Activated B cell treated with CpG ODN at 0.5 μM for 24 hours (primary cell): ENCODE measurements at places on chromosomes 5 and 9.

DNA sequence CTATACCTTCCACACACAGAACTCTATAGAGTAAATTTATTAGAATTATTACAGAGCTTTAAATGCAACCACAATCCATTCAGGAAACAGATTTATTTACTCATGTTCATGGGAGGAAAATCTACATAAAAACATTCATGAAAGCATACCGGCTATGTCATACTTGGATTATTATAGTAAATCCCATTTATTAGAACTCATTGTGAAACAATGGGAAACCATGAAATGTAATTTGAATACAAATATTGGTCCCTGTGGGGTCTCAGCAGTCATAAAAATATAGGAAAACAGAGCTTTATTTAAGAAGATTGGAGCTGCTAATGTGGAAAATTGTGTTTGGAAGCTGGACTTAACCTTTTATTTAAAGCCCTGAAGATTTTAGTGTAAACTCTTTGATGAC lies 80.7 kb downstream of the HAPLN1 start:
- no peak for DNase-seq

GRCh38 chr9:79433703-79434102 lies 138.1 kb upstream of the TLE4 start:
- DNase-seq = no peak

DNA sequence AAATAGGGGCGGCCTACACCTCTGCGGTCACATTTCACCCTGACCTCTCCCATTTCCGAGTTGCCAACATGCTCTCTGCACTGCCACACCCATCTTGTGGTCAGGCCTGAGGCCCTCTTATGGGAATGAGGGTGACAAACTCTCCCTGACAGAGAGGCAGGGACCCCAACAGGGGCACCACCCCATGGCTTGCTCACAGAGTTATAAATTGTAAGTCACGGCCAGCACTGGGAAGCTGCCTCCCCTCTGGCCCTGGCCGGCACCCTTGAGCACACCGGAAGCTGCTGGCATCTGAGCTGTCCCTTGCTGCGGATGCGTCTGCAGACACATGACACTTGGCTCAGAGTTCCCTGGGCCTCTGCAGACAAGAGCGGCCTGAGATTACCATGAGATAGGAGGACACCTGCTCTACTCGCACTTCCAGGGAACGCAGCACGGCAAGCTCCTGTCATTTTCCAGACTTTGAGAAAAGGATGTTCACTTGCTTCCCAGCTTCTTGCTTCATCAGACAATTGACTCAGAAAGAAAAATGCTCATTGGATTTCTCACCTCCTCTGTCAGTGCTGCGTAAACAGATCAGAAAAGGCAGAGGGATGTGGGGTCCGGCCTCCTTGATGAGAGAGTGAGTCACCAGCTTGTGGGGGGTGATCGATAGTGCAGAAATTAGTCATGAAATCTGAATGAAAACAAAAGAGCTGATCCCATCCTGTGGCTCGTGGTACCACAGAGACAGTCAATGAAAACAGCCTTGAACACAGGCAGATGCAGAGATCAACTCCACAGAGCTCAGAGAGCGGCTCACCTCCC lies 269.8 kb downstream of the SYK start:
- DNase-seq = no peak

DNA sequence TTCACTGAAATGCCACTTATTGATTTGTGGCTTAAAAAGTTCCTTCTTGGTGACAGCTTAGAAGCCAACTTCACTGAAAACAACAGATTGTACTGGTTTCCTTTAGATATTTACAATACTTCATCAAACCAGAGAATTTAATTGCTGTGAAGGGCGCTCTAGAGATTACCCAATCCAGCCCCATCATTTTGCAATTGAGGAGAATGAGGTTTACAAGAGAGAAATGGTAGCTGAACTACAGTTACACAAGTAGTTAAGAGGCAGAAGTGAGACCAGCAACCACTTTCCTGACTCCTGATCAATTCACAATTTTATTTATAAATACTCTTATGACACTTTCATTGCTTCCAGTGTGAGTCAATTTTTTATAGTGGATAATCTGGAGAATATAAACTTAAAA lies 103.5 kb upstream of the APC start:
- DNase-seq = no peak

DNA sequence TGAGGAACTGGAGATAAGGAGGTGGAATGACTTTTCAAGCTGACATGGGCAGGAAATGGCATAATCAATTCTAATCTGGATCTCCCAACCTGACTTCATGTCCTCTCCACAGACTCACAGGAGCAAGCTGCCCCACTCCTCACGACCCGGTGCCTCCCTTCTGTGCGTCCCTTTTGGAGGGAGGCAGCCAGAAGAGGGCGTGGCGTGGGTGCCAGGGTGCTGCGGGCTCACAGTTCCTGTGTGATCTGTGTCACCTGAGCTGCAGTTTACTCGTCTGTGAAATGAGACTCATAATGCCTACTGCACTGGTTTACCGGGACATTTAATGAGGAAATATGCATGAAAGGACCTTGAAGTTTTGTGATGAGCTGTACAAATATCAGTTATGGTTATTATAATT lies 207.4 kb downstream of the DAB2IP start:
- peak; percentile 25 for DNase-seq

GRCh38 chr9:107973451-107973850 lies 483.9 kb upstream of the KLF4 start:
- no peak for DNase-seq

DNA sequence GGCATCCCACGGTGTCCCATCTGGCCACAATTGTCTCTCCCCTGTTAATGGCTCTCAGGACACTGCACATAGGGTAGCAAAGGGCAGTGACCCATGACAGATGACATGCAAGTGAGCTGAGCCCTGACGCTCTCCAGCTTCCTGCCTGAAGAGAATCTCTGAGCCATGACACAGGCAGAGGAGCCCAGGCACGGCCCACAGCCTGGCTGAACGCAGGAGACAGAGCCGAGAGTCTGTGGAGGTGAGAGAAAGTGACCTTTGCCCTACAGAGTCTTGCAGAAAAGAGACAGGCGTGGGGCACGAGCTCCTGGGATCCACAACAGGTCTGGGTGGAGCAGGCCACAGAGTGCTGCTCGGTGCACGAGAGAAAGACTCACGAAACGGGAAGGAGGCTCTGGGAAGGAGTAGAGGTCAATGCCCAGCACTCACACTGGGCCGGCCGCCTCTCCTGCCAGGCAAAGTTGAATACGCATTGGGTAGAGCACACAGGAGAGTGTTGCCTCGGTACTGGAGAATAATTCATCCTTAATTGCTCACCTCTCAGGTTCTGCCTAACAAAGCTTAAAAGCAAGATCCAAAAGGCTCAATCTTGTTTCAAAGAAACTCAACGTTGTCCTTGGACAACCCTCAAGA lies 90.3 kb downstream of the MRPL36 start:
- DNase-seq = no peak

- DNase-seq = no peak
Observed at GRCh38 chr9:105198865-105199264, 45.6 kb upstream of the SLC44A1 start.

GRCh38 chr9:133151041-133151440 lies 12.7 kb downstream of the GBGT1 start:
- DNase-seq = no peak

DNA sequence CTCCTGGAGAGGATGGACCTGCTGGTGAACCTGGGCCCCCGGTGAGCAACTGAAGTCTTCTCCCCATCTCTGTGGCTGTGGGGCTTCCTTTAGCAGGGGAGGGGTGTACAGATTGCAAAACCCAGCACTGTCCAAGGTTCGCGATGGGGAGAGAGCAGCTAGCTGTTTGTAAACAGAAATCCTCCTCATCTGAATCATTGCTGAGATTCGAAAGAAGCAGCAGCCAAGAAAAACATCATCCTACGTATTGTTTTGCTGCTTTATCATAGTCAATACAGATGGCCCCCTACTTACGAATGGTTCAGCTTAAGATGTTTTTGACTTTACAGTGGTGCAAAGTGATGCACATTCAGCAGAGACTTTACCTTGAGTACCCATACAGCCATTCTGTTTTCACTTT lies 80.0 kb upstream of the TGFBR1 start:
- DNase-seq = no peak

- DNase-seq = no peak
Observed at GRCh38 chr5:94463739-94464138, 154.7 kb downstream of the KIAA0825 start.

DNA sequence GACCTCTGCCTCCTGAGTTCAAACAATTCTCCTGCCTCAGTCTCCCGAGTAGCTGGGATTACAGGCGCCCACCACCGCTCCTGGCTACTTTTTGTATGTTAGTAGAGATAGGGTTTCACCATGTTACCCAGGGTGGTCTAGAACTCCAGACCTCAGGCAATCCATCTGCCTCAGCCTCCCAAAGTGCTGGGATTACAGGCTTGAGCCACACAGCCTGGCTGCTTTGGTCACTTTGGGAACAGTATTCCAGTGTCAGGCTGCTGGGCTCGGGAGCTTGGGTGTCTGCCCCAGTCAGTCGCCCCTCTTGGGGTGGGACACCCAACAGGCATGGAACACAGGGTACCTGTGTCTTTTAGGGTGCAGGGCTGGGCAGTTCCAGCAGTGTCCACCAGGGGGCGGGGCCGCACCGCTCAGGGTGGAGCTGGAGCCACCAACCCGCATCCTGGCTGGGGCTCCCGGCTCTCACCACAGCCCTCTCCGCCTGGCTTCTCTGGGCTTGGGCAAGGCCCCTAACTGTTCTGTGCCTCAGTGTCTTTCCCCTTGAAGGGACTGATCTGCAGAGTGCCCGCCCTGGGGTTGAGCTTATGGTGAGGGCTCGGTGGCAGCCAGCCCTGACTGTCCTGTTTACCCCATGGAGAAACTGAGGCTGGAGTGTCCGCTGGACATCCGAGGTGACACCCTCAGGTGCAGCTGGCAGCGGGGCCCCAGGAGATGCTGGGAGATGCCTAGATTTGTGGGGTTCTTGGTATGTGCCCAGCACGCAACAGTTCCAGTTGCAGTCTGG lies 6.4 kb upstream of the RNU6ATAC start:
- no peak for DNase-seq

- peak; percentile 58 for DNase-seq
Observed at GRCh38 chr5:143402553-143403333, 743 bp downstream of the NR3C1 start.

DNA sequence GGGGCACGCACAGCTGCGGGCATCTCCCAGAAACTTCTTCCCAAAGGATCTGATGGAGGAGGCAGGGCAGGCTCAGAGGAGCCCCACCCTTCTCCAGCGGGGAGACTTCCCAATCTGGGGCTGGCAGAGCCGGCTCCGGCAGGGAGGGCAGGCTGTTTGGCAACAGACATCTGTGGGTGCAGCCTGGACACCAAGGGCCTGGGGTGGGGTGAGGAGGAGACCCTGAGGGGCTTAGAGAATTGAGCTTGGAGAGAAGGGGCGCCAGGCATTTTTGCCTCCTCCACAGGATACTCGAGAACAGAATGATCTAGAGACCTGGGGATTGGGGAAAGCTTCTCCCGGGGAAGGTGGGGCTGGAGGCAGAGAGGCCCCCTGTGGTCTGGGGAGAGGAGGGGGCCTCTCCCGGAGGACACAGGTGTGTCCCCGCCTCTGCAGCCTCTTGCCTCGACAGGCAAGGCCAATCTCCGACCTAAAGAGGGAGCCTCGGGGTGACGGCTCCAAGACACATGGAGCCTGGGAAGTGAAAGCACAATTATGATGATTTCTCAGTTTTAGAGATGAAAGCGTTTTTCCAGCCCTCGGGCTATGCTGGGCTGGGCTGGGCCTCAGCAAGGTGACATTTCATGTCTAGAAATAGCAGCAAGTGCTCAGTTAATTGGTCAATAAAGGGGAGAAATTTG lies 8.4 kb downstream of the LHX3 start:
- no peak for DNase-seq

GRCh38 chr5:119878712-119879111 lies 249.4 kb downstream of the FAM170A start:
- DNase-seq = no peak

- no peak for DNase-seq
Observed at GRCh38 chr5:86626149-86626548, 8.4 kb downstream of the COX7C start.

DNA sequence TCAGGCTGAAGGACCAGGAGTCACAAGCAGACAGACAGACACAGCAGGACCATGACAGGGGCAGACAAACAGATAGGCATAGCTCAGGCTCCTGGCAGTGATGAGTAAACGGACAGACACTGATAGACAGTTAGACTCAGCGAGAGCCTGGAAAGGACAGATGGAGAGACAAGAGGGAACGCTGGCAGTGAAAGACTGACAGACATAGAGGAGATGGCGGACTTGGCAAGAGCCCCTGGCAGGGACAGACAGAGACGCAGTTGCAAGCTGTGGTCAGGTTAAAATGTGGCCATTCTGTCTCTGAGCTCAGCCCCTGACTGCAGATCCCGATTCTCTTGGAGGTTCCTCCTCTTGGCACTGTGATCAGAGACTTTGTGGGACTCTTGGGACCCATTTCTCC lies 13.6 kb downstream of the CSF2 start:
- no peak for DNase-seq

DNA sequence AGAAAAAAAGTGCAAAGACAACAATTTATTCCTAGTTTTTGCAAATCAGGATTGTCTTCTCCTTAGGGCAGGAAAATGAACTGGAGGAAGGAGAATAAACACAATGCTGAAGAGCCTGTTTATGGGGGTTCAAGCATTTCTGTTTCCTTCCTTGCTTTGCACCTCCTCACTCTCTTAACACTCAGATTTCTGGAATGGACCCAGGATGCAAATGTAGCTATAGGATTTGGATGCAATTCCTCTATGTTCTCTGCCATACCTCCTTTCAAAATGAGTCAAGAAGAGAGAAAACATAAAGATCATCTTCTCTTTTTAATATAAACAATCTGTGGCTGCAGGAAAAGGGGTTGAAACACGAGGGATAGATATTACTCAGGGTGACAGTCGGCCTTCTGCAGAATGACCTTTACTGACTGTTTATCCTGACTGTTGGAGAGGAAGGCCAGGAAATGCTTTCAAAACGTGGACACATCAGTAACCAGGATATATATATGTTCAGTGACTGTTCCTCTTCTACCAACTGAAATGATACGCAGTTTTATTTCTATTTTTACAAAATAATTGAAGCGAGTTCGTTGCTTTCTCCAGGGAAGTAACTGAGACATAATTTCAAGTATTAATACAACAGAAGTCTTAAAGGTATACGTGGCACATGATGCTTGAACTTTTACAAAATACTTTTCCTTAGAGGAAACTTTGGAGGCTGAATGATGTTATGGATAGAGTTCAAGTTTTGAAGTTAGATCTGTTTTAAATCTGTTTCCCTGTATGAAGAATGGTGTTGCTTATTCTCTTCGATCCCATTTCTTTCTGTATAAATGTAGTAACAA lies 44.4 kb downstream of the ACTBL2 start:
- DNase-seq = no peak

DNA sequence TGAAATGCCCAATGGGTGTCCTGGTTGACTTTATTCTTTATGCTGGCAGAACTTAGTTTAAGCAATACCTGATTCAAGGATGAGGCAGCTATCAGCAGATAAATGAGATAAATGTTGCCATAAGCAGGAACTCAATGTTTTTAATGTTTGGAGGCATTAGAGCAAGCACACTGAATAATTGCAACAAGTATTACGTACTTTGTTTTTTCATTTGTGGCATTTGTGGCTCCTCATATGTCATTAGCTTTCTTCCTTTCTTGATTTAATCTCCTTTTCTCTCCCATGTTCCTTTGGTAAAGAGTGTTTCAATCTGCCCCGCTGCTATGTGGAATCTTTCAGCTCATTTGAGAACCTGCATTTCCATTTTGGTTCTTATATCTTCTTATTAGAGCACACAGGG lies 6.4 kb upstream of the NR3C1 start:
- no peak for DNase-seq

- DNase-seq = no peak
Observed at GRCh38 chr9:133463234-133463863, 3.6 kb downstream of the CACFD1 start.

- DNase-seq = no peak
Observed at GRCh38 chr9:110520120-110520701, 59.3 kb downstream of the SVEP1 start.

- DNase-seq = no peak
Observed at GRCh38 chr5:168578538-168579487, at the start of gene PANK3. TSS of gene PANK3 (minus strand) at chr5:168579368. CDS start at chr5:168579283, 85 bp downstream.
